ENCODE measurements at places on chromosomes 7 and 10.
A peak's percentile ranks its signal among the peaks of the same experiment; 100 is the strongest.

DNA sequence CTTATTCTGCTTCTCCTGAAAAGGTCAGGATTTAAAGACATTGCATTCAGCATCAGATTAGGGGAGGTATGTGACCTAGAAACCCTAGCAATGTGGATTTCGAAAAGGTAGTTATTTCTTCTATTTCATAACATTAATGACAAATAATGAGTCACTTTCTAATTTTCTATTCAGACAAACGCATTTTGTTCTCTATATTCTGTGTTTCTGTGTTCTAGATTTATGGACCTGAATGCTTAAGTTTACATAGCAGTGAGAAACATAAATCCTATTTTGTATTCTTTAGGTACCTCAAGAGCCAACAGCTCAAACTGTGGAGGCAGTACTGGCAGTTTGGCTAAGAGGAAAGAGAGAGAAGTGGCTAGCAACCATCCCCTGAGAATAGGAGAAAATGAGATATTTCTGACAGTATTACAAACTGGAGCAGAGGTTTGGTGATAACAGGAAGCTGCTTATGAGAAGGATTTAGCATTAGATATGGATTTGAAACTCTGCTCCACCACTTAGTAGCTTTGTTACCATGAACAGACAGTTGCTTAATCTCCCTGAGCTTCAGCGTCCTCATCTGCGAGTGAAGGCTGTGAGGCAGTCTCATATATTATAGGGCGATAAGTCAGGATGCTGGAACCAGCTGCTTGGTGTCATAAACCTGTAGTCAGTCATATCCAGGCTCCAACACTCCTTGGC is 28.2 kb downstream of the CDK14 start:
- DNase-seq = no peak

- no peak for DNase-seq
These were observed 28.0 kb upstream of the PPIF start for GRCh38 chr10:79319115-79319771.

DNA sequence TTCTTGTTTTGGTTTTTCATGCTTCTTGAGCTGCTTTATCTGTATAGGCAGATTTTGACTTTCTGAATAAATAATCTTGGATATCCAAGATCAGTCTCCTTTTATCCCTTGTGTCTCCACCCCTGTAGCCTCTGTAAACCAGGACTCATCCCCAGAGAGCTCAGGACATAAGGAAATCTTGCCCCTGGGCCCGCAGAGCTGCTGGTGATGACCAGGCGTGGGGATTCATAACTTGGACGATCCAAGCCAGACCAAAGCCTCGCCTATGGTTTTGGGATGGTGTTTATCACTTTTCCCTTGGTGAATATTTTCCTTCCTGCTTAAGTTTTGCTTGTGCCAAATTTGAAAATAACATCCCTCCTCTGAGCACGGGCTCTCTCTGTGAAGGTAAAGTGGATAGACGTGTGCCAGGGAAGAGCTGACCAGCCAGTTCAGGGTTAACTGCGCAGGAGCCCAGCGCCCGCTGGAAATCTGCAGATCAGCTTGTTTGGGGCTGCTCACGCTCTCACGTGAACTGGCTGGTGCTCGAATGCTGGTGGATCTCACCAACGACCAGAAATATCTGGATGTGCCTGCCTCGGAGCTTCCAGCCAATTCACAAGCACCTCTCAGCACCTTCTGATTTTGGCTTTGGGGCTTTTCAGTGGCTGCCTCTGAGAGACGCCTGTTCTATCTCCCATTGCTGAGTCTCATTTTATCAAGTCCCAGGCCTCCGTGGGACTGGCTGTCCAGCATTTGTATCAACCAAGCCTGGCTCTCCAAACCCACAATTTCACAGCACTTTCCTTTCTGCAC is 132.1 kb upstream of the BTBD16 start:
- DNase-seq = no peak

- DNase-seq = no peak
These were observed 191.3 kb upstream of the CDCA7L start for GRCh38 chr7:22137026-22137425.

- no peak for DNase-seq
These were observed 4.1 kb downstream of the ZNF680 start for GRCh38 chr7:64558781-64559180.

- no peak for DNase-seq
These were observed 300.4 kb downstream of the PHF14 start for GRCh38 chr7:11274074-11274473.

GRCh38 chr10:21265622-21266021 is 259.9 kb downstream of the SKIDA1 start:
- DNase-seq = no peak

DNA sequence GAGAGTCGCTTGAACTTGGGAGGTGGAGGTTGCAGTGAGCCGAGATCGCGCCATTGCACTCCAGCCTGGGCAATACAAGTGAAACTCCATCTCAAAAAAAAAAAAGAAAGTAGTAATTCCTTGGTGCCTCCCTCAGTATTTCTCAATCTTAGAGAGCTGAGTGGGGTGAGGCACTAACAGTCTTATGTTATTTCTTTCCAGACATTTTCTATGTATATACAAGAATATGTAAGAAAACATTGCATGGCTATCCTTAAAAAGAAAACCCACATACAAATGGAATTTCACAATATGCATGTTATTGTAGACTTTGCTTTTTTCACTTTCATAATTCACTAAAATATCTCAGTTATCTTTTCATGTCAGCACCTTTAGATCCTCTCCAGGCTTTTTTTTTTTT is 13.6 kb upstream of the SLF2 start:
- no peak for DNase-seq

GRCh38 chr10:96152437-96152836 is 22.3 kb downstream of the ZNF518A start:
- no peak for DNase-seq

GRCh38 chr7:155701972-155702544 is 57.6 kb downstream of the RBM33 start:
- DNase-seq = peak; percentile 62

- peak; percentile 60 for DNase-seq
These were observed at the start of gene PLAU for GRCh38 chr10:73910764-73911552. TSS of gene PLAU (plus strand) at chr10:73911132. CDS start at chr10:73911556, 424 bp downstream.

DNA sequence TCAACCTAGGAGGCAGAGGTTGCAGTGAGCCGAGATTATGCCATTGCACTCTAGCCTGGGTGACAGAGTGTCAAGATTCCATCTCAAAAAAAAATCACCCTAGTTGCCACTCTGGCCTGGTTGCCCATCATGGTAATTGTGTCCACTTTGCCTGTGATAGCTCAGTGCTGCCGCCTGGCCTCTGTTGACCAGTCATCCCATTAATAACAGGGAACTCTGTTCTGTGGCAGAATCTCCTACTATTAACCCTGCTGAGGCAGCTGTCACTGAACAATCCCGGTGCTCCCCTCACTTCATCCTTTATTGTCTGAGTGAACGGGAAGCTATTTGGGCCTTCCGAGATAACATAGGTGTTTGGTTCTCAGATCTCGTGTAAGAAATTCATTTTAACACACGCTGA is 14.6 kb downstream of the ZNF3 start:
- DNase-seq = no peak

- no peak for DNase-seq
These were observed 60.9 kb downstream of the COBL start for GRCh38 chr7:51255536-51256208.

- no peak for DNase-seq
These were observed 39.0 kb upstream of the ZNF248 start for GRCh38 chr10:37896436-37896835.

DNA sequence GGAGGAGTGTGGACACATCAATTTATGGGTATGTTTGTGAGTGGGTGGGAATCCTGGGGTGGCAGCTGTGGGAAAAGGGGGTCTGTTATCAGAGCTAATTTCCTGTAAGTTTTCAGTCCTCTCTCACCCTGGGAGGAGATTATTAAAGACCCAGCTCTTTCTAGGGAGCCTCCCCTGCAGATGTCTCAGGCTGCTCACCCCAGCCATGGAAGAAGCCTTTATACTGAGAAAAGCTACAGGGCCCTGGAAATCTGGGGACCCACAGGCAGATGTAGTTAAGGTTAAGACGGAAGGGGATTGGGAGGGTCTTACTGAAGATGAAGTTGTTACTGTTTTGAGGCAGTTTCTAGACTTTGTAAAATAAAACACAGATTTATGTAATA is 4.6 kb downstream of the ZNF680 start:
- DNase-seq = no peak

DNA sequence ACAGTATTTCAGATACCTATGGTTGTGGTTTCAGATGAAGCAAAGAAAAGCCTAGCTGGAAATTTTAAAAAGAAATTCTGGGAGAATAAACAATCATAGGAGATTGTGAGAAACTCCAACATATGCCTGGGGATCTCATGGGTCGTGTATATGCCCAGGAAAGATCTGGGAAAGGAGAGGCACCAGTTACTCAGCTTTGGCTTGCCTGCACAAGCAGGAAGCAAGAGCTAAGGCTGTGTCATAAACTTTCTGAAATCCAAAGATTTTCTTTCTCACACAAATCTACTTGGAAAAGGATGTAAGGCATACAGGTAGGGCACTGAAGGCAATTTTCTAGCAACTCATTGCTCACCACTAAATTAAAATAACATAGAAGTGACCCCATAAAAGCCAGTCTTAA is 373.6 kb downstream of the CDC14C start:
- DNase-seq = no peak

GRCh38 chr10:50788951-50789945 is 49.5 kb downstream of the ASAH2B start:
- DNase-seq = peak; percentile 26

- DNase-seq = no peak
These were observed 208.2 kb downstream of the CDK14 start for GRCh38 chr7:90804370-90804769.

GRCh38 chr10:6218692-6219493 is 16.2 kb downstream of the PFKFB3 start:
- no peak for DNase-seq

GRCh38 chr10:113569576-113569975 is 16.7 kb downstream of the HABP2 start:
- no peak for DNase-seq

- no peak for DNase-seq
These were observed 245.5 kb upstream of the GRB10 start for GRCh38 chr7:51027935-51028830.

GRCh38 chr10:78756604-78757343 is 312.0 kb upstream of the ZMIZ1 start:
- DNase-seq = peak; percentile 67

DNA sequence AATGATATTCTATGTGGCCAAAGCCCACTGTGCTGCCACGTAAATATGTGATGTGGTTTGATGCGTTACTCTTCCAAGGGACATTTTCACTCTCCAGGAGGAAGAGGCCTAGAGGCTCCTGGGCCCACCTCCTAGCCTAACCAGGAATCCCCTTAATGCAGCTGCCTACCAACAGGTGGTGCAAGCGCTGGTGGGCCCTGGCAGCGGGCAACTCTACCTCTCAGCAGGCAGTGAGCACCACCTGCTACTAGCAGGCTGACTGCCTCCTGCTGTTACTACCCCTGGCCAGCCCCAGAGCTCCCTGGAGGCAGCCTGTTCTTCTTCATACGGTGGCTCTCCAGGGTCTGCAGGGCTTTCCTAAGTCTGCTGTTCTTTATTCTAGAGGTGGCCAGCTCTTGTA is 62.8 kb downstream of the CDH23 start:
- no peak for DNase-seq

- DNase-seq = no peak
These were observed 9.5 kb upstream of the FRA10AC1 start for GRCh38 chr10:93711891-93712290.

GRCh38 chr10:125011171-125011925 is 69.4 kb downstream of the ZRANB1 start:
- no peak for DNase-seq

- DNase-seq = no peak
These were observed 129.0 kb downstream of the DIP2C start for GRCh38 chr10:560314-560992.

DNA sequence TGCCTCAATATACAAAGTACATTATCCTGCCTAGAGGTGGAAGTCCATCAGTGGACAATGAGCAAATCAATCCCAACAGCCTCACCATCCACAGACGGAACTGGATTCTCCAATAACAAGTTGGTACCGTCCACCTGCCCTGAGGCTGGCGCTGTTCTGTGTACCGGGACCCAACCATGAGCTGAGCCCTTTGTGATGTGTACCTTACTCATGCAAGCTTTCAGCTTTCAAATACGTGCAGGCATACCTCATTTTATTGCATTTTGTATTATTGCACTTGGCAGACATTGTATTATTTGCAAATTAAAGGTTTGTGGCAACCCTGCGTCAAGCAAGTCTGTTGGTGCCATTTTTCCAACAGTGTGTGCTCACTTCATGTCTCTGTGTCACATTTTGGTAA is 476.0 kb upstream of the MKI67 start:
- DNase-seq = no peak

- no peak for DNase-seq
These were observed 100.1 kb upstream of the GLCCI1 start for GRCh38 chr7:7868572-7868899.

- DNase-seq = no peak
These were observed 151.6 kb upstream of the PRSS58 start for GRCh38 chr7:142409471-142409870.

GRCh38 chr7:24555184-24555583 is 18.1 kb upstream of the PALS2 start:
- DNase-seq = no peak

DNA sequence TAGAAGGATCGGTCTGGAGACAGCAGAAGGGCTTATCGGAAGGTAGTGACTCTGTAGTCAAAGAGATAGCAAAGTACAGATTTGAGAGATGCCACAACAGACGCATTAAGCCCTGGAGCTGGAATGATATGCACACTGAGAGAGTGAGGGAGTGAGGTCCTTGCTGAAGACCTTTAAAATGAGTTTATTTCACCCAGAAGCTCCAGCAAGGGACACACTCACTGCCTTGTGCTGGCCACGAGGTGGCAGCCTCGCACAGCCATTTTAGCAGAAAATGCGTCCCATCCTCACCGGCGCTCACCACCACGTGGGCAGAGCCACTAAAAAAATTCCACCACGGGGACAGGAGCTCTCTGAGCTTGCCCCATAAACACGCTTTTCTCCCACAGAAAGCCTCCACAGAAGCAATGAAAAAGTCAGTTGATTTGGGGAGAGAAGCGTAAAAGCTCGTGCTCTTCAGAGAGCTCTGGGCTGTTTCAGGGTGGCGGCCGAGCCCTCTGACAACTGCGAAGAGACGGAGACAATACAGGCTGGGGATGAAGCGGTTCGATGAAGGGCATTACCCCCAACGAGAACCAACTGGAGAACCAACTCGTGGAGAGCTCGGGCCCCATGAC is 163.0 kb upstream of the KLF14 start:
- DNase-seq = peak; percentile 88

DNA sequence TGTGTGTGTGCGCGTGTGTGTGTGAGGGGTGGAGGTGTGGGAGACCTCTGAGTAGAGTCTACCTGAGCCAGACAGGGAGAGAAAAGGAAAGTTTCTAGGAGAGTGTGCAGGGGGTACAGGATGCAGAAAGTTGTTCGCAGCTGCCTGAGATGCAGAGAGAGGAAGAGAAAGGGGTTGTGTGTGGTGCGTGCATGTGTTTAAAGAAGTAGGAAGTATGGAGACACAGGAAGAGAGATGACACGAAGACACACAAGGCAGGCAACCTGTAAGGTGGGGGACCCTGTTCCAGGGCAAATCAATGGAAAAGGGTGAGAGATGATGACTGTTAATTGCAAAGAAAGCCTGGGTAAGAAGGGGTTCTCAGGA is 52.2 kb downstream of the C10orf105 start:
- DNase-seq = peak; percentile 21

Data from hematopoietic multipotent progenitor cell treated with erythropoietin and hydrocortisone succinate and interleukin-3 and kit ligand, for 6 days (in vitro differentiated cells).